ENCODE measurements at places on chromosomes 1 and 21. TPM values are rescaled to one million over a fixed set of nuclear protein-coding genes. Genes with fewer than 3 reads are reported as not detected.

DNA sequence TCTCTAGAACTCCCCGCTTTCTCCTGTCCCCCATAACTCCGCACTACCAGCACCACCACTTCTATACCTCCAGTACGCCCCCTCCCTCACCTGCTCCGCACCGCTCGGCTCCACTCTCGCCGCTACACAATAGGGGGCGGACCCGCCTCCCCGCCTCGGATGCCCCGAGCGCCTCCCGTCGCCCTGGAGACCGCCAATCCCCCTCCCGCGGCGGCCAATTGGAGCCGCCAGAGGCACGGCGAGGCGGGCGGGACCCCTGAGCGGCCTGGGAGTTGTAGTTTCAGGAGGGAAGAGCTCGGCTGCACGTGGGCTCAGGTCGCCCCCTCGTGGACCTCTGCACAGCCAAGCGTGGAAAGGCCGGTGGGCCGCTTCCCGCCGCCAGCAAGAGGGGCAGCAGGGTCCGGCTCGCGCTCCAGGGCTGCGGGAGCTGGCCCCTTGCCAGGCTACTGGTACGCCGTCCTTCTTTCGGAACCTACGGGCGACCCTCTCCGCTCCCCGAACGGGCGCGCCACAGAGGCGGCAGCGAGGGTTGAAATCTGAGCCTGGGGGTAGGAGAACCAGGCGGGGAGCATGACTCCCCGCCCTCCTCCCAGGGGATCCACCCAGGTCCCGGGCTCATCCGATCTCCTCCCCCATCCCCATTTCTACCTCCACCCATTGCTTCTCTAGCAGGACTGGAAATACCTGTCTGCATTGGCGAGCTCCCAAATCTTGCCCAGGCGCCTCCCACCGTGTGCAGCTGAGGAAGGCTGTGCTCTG lies at the start of gene IGSF9:
Gene IGSF9, minus strand, starts transcription at position 131 of the 759 bp plus-strand sequence. CDS start 2,159 bp downstream, outside the sequence.
- no peak within 1 kb of the TSS for H3K27ac ChIP-seq
- H3K27me3 ChIP-seq: no peaks in the 10 kb centered on the region
- peak within 1 kb of the TSS; percentile 36 for H3K4me3 ChIP-seq

GRCh38 chr21:39851002-39851618 lies 16.1 kb upstream of the PCP4 start:
- no peaks in the 10 kb centered on the region for H3K27me3 ChIP-seq
- H3K4me1 ChIP-seq: no peaks in the 10 kb centered on the region
- H3K27ac ChIP-seq: no peak overlapping the region
- H3K4me3 ChIP-seq: no peak overlapping the region
- no peaks in the 10 kb centered on the region for H3K36me3 ChIP-seq
- DNase-seq: no peak

The DCAF6 gene
- 65.9 TPM for total RNA-seq

DNA sequence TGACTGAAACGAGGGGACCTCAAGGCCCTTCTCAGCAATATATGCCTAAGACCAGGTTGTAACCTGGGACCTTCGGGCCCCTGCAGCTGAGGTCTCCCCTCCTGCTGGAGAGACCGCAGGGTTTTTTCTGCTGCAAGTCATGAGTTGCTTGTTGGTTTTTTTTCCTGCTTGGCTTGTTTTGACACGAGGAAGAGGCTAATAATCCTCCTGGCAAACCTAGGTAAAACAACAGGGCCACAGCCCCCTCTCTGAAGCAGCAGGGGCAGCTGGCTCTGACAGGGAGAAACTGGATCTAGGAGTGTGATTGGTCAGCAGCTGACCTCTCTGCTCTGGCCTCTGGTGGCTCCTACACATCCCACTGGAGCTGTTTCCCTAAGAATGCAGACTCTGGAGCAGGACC lies 69.0 kb downstream of the CD34 start:
- H3K27me3 ChIP-seq: no peaks in the 10 kb centered on the region
- peak; percentile 32 for DNase-seq

The THRAP3 gene
- total RNA-seq: 92.8 TPM

Measured in ovary (tissue), 10 donors.